ENCODE measurements at places on chromosomes 1 and 21. TPM values are rescaled to one million over a fixed set of nuclear protein-coding genes. Genes with fewer than 3 reads are reported as not detected.

The TMEM82 gene
- total RNA-seq, result not detected

The CYP4A22 gene
- total RNA-seq, result not detected

The S100A7 gene
- total RNA-seq, result not detected

GRCh38 chr1:1349256-1350012 is at the start of gene DVL1:
Gene DVL1, minus strand, starts transcription at chr1:1349418. Its CDS starts 353 bp downstream, at chr1:1349065.
- no peaks in the 10 kb centered on the region for H3K36me3 ChIP-seq
- peak within 1 kb of the TSS; percentile 84 for H3K27ac ChIP-seq
- peak; percentile 86 for DNase-seq
- H3K27me3 ChIP-seq, result peaks cover 11% of the 10 kb centered on the region
- H3K4me3 ChIP-seq, result peak within 1 kb of the TSS; percentile 65

Data from upper lobe of right lung (tissue), 1 donor.